ENCODE measurements at places on chromosomes 13 and 19.

GRCh38 chr13:40624986-40625385 is 41.5 kb downstream of the FOXO1 start:
- DNase-seq: no peak

GRCh38 chr13:31045286-31046081 is 113.0 kb downstream of the TEX26 start:
- peak; percentile 86 for DNase-seq

- no peak for DNase-seq
Observed at GRCh38 chr19:2984215-2984528, 6.8 kb downstream of the TLE6 start.

GRCh38 chr19:35348911-35349611 is 1.4 kb downstream of the FFAR1 start:
- no peak for DNase-seq

All from CD4-positive, alpha-beta T cell treated with Interleukin-6 for 4 hours (primary cell).